ENCODE measurements at places on chromosomes 5 and 9.

- no peak for DNase-seq
Observed at GRCh38 chr5:171313481-171314206, 4.6 kb downstream of the TLX3 start.

DNA sequence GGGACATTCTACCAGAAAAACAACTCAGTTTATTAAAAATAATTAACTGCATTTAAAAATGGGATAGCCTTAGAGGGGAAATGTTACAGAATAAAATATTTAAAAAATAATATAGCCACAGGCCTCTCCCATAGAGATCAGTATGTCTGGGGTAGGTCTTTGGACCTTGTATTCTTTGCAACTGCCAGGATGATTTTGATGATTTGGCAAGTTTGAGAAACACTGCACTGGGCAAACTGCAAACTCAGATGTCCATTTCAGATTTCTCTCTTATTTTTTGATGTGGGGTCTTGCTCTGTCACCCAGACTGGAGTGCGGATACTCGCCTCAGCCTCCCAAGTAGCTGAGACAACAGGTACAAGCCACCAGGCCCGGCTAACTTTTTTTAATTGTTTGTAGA is 24.9 kb upstream of the CCNO start:
- DNase-seq = no peak

- DNase-seq = no peak
Observed at GRCh38 chr9:134410071-134410834, 84.0 kb downstream of the RXRA start.

GRCh38 chr5:159051421-159052282 is 48.1 kb downstream of the EBF1 start:
- DNase-seq = peak; percentile 65

DNA sequence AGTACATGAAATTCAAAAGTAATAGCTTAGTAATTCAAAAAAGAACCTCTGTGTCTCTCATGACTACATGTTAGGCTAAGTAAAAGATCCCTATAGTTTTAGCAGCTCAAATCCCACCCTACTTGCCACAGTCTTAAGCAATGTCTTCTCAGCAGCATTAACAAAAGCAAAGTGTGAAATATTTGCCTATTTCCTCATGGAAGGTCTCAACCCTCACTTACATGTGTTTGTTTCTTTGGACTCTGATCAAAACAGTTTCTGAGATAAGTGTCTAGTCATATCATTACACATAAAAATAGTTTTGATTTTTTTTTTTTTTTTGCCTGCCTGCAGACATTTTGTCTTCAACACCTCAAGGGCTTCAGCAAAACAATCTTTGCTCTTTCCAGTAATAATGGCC is 310.5 kb downstream of the CETN3 start:
- no peak for DNase-seq

DNA sequence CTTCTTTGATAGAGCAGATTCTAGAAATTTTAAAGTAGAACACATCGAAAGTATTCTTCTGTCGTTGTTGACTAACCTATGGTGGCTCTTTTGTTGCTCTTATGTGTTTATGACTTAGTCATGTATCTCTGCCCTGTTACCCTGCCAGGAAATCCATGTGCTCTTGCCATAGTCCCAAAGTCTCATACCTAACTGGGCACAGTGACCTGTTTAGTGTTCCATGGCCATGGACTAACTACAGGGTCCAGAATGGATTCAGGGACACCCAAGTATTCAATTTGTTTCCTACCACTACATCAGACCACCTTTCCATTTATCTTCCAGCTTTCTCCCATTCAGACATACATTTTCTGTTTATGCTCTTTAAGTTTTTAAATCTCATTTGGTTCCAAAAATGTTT is 18.0 kb downstream of the SLC44A1 start:
- no peak for DNase-seq

GRCh38 chr5:74341221-74341620 is 299.3 kb downstream of the ENC1 start:
- no peak for DNase-seq

GRCh38 chr9:133913571-133914369 is 78.4 kb downstream of the VAV2 start:
- DNase-seq = no peak

GRCh38 chr5:151885138-151885908 is 39.3 kb downstream of the GLRA1 start:
- DNase-seq = no peak

DNA sequence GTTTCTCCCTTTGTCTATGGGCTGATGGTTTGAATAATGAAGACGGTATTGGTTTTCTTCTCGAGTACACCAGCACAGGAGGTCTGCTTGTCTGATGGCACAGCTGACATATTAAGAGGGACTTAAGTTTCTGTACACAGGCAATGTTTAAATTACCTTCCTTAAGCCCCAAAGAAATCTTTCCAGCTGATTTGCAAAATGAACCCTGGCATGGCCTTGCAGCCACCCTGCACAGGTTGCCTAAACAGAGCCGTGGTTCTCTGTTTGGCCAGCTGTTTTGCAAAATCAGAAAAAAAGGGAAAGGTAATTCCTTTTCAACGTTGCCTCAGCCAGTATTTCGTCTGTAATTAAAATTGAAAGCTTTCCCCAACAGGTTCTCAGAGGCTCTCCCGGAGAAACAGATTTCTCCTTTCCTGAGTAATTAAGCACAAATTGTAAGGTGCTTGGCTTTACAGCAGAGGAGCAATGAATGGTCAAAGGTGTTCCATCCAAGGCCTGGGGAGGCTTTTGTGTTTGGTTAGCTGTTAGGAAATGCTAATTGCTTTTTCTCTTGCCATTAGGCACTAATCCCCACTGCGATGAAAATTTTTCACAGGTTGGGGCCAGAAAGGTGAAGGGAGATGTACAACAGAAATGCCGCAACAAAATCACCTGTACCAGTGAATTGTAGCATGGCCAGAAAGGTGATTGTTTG is 138.9 kb downstream of the RASEF start:
- DNase-seq = no peak

DNA sequence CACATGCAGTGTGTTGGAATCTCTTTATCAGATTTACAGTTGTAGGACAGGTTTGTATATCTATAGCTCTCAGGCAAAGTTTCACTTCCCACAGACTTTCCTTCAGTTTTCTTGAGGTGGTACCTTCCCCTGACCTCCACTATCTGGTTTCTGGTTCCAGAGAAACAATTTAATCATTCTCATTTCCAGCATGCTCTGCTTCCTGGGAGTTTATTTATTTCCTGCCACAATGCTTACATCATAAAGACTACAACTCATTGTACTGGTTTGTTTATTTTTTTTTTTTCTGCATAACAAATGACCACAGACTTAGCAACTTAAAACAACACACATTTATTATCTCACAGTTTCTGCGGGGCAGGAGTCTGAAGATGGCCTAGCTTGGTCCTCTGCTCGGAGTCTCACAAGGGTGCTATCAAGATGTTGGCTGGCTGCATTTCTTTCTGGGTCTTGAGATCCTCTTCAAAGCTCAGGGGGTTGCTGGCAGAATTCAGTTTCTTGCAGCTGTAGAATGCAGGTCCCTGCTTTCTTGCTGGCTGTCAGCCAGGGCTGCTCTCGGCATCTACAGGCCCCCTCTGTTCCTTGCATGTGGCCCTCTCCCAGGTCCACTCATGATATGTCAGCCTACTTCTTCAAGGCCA is 247.7 kb downstream of the ENC1 start:
- DNase-seq = no peak

Data from muscle of arm (tissue), 14 donors.